M059J (cell line): ENCODE measurements at places on chromosomes 1 and 21.

DNA sequence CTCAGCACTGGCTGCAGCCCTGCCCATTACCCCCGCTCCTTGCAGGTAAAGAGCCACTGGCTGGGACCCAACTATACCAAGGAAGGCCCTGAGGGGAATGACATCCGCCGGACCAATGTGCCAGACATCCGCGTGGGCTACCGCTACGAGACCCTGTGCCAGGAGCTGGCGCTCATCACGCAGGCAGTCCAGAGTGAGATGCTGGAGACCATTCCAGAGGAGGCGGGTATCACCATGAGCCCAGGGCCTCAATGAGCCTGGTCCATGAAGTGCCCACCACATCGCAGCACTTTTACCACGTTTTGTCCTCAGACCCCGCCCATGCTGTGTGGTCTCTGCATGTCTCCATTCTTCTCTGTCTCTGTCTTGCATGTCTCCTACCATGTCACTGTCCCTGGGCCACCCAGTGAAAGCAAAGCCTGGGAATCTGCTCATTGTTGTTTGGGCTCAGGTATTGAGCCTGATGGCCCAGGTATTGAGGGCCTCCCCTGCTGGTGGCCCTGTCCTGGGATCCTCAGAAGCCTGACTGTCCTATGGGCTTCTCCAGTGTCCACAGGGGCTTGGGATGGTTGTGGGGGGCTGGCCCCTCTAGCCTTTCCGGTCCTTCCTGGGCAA, 11.4 kb downstream of the AMPD2 start:
- DNase-seq, result no peak

- DNase-seq, result no peak
Observed at GRCh38 chr1:14887764-14888350, 265.7 kb upstream of the TMEM51 start.

- DNase-seq, result peak; percentile 67
Observed at GRCh38 chr21:43025636-43026180, 49.9 kb downstream of the CBS start.

DNA sequence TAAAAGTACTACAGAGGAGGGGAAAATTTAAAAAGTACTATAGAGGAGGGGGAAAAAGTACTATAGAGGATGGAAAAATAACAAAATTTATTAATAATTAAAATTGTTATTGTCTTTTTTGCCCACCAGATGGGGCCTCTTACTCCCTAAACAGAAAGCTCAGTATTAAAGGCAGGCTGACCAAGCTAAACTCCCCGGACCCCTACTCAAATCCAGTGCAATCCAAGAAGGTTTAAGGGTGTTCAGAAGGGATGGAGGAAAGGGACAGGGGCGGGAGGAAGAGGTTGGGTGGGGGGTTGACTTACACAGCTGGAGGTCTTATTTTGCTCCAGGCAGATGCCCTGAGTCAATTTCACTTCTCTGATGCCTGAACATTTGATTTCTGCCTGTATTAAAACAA, 13.7 kb downstream of the CD34 start:
- DNase-seq, result no peak

DNA sequence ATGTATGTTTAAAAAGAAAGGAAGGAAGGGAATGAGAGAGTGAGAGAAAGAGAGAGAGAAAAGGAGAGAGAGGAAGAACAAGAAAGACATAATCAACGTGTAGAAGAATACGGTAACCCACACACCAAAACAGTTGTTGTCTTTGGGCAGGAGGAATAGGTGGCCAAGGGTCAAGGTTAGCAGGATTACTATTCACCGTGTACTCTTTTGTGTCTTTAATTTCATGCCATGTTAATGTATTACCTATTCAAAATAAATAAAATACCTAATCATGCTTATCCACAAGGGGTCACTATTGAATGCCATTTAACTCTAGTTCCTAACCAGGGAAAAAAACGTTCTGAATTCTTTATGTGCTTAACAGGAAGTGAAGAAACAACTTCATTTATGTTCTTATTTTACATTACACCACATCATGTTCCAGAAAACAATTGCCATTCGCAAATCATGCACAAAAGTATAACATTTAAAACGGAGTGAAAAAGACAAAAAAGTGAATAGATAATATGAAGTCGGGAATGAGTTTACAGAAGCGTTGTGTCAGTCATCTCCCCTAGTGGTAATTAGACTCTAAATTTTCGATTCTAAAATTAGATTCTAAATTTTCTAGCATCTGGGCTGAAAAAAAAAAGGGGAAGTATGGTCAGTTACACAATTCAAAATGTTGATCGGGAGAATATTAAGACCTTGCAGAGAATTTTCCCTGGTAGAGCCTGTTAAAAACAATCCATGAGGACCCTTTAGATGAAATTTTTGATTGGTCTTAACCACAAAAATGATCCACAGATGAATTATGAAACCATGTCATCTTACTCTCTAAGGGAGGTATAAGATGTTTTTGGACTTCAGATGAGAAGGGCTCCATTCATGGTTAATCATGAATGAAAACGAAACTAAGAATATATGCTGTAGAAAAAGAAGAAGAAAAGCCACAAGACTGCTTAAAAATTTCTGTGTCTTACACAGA, 700 bp upstream of the KMO start:
- peak; percentile 81 for DNase-seq

- DNase-seq, result peak; percentile 100
Observed at GRCh38 chr1:19010995-19011844, 54.7 kb upstream of the IFFO2 start.

GRCh38 chr1:24986372-24986965, 56.4 kb upstream of the RUNX3 start:
- DNase-seq, result no peak

- no peak for DNase-seq
Observed at GRCh38 chr1:14778541-14778897, 180.0 kb downstream of the KAZN start.

DNA sequence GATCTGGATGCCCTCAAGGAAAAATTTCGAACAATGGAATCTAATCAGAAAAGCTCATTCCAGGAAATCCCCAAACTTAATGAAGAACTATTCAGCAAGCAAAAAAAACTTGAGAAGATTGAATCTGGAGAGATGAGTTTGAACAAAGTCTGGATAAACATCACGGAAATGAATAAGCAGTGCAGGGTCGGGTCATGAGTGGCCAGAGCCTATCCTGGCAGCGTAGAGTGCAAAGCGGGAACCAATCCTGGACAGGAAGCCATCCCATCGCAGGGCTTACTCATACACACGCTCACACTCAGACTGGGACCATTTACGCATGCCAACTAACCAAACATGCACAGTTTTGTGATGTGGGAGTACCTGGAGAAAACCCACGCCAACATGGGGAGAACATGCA, 43.1 kb downstream of the ZMYM1 start:
- no peak for DNase-seq

DNA sequence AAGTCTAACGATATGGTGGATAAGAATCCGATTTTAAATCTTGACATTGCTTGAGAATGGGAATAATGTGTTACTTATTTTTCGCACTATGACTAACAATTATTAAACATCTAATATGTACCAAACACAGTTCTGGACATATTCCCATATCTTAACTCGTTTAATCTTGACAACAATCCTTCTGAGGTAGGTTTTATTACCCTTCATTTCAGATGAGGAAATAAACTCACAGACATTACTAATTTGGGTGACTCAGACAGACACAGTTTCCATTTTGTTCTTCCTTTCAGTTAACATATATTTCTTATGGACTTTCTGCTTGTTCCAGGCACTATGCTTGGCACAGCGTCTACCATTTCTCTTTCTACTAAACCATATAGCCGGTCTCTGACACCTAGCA, 244.8 kb downstream of the SMYD3 start:
- no peak for DNase-seq

- peak; percentile 22 for DNase-seq
Observed at GRCh38 chr1:151892190-151892589, 17.1 kb downstream of the THEM4 start.

DNA sequence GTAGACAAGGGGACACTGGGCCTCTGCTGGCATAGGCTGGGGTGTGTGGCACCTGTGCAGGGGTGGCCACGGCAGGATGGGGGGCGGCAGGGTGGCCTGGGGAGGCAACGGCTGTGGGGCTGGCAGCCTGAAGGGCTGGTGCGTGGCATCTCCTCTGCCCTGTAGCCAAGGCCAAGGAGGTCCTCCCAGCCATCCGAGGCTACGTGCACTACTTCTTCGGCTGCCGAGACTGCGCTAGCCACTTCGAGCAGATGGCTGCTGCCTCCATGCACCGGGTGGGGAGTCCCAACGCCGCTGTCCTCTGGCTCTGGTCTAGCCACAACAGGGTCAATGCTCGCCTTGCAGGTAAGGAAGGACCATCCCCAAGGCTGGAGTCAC, 36.0 kb upstream of the LHX4 start:
- no peak for DNase-seq

GRCh38 chr1:112769611-112770010, 54.5 kb upstream of the PPM1J start:
- peak; percentile 47 for DNase-seq

- DNase-seq, result no peak
Observed at GRCh38 chr1:205545991-205546390, 41.5 kb downstream of the CDK18 start.

DNA sequence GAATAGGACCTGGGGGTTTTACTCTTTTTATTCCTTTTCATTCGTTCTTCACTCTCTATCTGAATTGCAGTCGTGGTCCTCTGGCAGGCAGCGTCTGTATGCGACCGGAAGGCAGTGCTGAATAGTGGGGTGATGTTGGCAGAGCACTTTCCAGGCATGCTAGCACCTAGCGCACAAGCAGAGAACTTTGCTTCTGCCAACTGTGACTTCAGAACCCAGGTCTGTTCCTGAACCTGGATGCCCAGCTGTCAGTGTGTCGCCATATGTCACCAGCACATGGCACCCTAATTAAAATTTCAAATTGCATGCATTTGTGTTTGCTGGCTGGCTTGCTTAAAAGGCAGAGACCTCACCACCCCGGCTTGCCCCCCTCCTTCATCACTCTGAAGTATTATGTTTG, 116.2 kb downstream of the NFIA start:
- no peak for DNase-seq

GRCh38 chr1:170296642-170297041, 150.9 kb downstream of the NTMT2 start:
- peak; percentile 37 for DNase-seq

- peak; percentile 91 for DNase-seq
Observed at GRCh38 chr1:6385488-6386191, 7.9 kb downstream of the ACOT7 start.

- peak; percentile 76 for DNase-seq
Observed at GRCh38 chr1:183267646-183268431, 81.8 kb downstream of the LAMC2 start.

DNA sequence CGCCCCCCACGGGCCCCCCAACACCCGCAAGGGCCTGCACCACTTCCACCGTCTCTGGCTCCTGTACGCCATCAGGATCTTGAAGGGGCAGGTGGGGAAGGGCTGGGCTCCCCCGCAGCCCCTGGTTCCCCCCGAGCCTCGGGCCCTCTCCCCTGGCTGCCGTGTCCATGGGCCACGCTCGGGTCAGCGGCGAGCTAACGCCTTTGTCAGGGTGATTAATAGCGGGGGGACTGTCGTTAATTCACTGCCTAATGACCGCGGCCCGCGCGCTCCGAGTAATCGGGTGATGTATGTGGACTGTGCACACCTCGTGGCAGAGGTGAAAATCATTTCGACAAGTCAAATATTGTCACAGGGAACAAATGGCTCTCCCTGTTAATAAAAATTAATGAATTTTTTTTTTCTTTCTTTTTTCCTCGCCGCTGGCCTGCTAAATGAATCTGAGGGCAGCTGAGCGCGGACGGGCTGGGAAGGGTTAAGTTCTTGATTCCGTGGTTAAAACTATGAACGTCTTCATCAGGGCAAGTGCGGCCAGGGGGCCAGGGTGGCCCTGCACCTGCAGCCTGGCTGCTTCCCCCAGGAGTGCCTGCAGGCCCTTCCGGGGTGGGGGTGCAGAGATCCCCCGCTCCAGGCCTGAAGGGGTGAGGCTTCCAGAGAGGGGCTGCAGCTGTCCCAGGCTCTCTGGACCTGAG, 100.8 kb downstream of the PRDM16 start:
- DNase-seq, result no peak

DNA sequence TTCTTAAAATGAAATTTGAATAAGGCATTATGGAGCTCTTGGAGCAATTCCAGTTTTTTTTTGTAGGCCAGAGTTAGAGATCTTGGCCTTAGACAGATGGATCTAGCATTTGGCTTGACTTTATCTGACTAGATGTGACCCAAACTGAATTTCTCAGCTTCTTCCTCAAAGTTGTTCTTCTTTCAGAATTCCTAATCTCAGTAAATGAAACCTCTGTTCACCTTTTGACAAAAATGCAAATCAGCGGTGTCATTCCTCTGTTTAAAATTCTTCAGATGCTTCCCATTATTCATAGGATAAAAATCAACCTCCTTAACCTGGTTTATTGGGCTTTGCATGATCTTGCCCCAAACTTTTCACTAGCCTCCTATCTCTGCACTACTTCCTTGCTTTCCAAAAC, 177.6 kb downstream of the RASAL2 start:
- peak; percentile 69 for DNase-seq

DNA sequence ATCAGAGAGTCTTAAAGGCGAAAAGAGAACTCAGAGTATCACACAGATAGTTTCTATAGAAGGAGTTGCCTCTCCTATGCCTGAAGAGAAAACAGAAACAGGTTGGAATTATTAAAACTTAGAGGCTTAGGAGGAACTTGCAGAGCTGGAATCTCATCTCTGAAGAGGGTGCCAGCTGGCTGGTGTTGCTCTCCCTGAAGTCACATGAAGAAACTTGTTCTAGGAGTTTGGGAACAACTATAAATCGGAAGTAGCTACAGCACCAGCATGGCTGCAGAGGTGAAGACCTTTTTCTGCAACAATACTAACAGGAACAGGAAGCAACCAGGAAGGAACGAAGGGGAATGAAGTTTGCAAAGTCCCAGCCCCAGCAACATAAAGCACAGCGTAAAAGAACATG, 35.8 kb downstream of the FMO3 start:
- no peak for DNase-seq

GRCh38 chr1:204377800-204378668, 18.3 kb upstream of the PLEKHA6 start:
- DNase-seq, result peak; percentile 59

GRCh38 chr1:110055493-110056284, 14.8 kb downstream of the ALX3 start:
- DNase-seq, result peak; percentile 26

DNA sequence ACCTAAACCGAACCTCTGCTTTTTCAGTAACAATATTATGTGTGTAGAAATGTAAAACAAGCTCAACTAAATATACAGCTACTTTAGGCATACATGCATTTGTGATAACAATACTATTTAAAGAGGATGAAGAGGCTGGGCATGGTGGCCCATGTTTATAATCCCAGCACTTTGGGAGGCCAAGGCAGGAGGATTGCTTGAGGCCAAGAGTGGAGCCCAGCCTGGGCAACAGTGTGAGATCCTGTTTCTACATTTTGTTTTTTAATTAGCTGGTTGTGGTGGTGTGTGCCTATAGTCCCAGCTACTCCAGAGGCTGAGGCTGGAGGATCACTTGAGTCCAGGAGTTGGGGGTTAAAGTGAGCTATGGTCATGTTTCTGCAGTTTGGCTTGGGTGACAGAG, 73.6 kb upstream of the LYPLAL1 start:
- no peak for DNase-seq

- no peak for DNase-seq
Observed at GRCh38 chr1:29368936-29369932, 132.9 kb downstream of the PTPRU start.
